Uterus (tissue), 4 donors: ENCODE measurements at places on chromosomes 7 and 10. TPM values are rescaled to one million over a fixed set of nuclear protein-coding genes. Genes with fewer than 3 reads are reported as not detected.

- no peak for DNase-seq
- H3K4me3 ChIP-seq: no peak overlapping the region
- H3K36me3 ChIP-seq: no peaks in the 10 kb centered on the region
- H3K27me3 ChIP-seq: no peaks in the 10 kb centered on the region
Observed at GRCh38 chr10:93281367-93281720, 200.8 kb downstream of the MYOF start.

GRCh38 chr7:141551094-141551781 is at the start of gene AGK:
Gene AGK, plus strand, starts transcription at chr7:141551410. Its CDS starts 4,057 bp downstream, at chr7:141555467.
- H3K36me3 ChIP-seq: no peaks in the 10 kb centered on the region
- H3K27ac ChIP-seq: peak within 1 kb of the TSS; percentile 61
- H3K4me1 ChIP-seq: no peaks in the 10 kb centered on the region
- H3K27me3 ChIP-seq: no peaks in the 10 kb centered on the region

- no peaks in the 10 kb centered on the region for H3K4me1 ChIP-seq
- no peaks in the 10 kb centered on the region for H3K27me3 ChIP-seq
- no peak overlapping the region for H3K27ac ChIP-seq
- no peak for DNase-seq
- H3K4me3 ChIP-seq: no peak overlapping the region
Observed at GRCh38 chr7:70481570-70482123, 650.3 kb upstream of the GALNT17 start.

DNA sequence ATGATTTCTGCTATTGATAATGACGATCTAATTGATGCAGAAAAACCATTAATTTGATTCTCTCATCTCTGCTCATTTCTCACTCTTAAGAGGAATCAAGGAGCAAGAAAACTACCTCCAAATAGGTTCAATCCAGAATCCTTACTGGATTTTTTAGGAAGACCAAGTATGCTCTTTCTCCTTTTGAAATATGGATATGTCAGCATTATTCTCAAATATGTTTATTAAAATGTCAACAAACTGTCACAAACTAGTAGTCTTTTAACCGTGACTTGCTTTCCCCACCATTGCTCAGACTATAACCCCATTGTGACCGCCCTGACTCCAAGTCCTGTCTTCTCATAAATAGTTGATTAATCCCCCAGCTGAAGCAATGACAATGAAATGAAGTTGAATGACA is 1.1 kb upstream of the ATOH7 start:
- H3K4me3 ChIP-seq: no peak overlapping the region
- no peaks in the 10 kb centered on the region for H3K36me3 ChIP-seq
- no peak for DNase-seq
- H3K27me3 ChIP-seq: no peaks in the 10 kb centered on the region

- H3K36me3 ChIP-seq: no peaks in the 10 kb centered on the region
- no peak overlapping the region for H3K4me3 ChIP-seq
- H3K27ac ChIP-seq: no peak overlapping the region
- peak; percentile 42 for DNase-seq
- H3K27me3 ChIP-seq: no peaks in the 10 kb centered on the region
Observed at GRCh38 chr10:77641788-77642397, 4.3 kb upstream of the KCNMA1 start.

DNA sequence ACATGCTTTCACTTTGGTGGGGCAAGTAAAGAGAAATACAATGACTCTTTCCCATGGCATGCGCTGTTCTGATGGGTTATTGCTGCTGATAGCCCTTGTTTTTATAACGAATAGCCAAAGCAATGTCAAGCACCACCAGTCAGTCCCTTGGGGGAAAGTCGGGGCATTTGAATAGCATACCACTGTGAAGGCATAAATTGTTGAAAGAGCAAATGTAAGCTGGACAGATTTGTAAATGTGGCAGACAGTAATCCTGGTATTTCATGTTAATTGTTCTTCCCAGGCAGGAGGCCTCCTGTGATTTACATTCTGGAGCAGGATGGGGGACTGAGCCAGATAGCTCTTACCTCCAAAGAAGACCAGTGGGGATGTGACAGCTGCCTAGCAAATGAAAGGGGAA is 293.3 kb downstream of the ADRA2A start:
- no peak for DNase-seq
- H3K27ac ChIP-seq: no peak overlapping the region
- no peaks in the 10 kb centered on the region for H3K36me3 ChIP-seq
- H3K4me1 ChIP-seq: no peaks in the 10 kb centered on the region
- H3K4me3 ChIP-seq: no peak overlapping the region
- no peaks in the 10 kb centered on the region for H3K27me3 ChIP-seq

- no peak overlapping the region for H3K4me3 ChIP-seq
- no peak for DNase-seq
- H3K36me3 ChIP-seq: no peaks in the 10 kb centered on the region
- H3K27me3 ChIP-seq: no peaks in the 10 kb centered on the region
- H3K4me1 ChIP-seq: no peaks in the 10 kb centered on the region
- H3K27ac ChIP-seq: no peak overlapping the region
Observed at GRCh38 chr10:75809003-75809402, 377.6 kb downstream of the LRMDA start.

GRCh38 chr10:78290131-78290750 is 256.6 kb downstream of the RPS24 start:
- no peak overlapping the region for H3K4me3 ChIP-seq
- H3K27me3 ChIP-seq: no peaks in the 10 kb centered on the region
- DNase-seq: no peak
- no peaks in the 10 kb centered on the region for H3K36me3 ChIP-seq
- H3K27ac ChIP-seq: no peak overlapping the region
- no peaks in the 10 kb centered on the region for H3K4me1 ChIP-seq

DNA sequence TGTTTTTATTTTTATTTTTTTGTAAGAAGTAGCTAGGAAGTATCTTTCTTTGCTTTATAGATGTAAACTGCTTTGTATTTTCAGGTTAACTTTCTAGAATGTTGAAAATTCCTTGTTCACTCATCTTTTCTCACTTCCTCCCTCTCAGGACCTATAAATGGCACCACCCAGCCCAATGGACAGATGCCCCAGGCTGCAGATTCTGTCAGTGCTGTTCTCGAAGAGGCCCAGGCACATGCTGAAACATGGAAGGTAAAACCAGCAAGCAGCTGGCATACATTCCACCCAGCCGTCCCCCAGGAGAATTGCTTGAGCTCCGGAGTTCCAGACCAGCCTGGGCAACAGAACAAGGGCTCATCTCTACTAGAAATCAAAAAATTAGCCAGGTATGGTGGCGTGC is 47.1 kb upstream of the PDSS1 start:
- H3K27me3 ChIP-seq: no peaks in the 10 kb centered on the region
- no peak overlapping the region for H3K27ac ChIP-seq
- no peaks in the 10 kb centered on the region for H3K36me3 ChIP-seq

DNA sequence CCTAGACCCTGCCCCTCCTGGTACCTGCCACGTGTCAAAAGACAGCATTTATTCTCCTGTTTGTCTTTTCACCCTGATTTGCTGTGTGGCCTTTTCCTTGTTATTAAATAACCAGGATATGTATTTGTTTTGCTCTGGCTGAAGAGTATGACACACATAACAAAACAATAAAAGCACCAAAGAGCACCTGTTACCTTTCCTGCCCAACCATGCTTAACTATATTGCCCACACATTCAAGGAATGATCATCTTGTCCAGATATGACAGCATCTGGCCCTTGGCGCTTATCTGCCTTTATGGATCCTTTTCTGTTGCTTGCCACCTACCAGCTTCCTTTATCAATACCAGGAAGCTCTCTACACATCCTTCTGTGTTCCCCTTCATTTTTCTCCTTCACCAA is 357.7 kb downstream of the FGFR2 start:
- no peaks in the 10 kb centered on the region for H3K27me3 ChIP-seq
- H3K4me3 ChIP-seq: no peak overlapping the region
- no peaks in the 10 kb centered on the region for H3K36me3 ChIP-seq
- no peak overlapping the region for H3K27ac ChIP-seq

DNA sequence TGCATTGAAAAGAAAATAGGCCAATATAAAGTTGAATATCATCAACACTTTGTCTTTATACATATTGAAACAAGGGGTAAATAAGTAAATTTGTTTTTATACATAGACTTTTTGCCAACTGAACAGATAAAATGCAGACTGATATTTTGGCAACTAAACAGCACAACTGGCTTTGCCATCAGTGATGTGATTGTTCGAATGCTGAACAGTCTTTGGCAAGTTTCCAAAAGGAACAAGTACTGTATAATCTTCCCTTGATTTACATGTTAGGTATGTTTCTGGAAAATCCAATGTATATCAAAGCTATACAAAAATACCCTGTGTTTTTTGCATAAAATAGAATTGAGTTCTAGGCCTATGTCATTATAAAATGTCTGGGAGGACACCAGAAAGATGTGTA is 18.2 kb upstream of the ANKRD1 start:
- no peaks in the 10 kb centered on the region for H3K36me3 ChIP-seq
- H3K27ac ChIP-seq: no peak overlapping the region
- DNase-seq: no peak
- H3K4me3 ChIP-seq: no peak overlapping the region

DNA sequence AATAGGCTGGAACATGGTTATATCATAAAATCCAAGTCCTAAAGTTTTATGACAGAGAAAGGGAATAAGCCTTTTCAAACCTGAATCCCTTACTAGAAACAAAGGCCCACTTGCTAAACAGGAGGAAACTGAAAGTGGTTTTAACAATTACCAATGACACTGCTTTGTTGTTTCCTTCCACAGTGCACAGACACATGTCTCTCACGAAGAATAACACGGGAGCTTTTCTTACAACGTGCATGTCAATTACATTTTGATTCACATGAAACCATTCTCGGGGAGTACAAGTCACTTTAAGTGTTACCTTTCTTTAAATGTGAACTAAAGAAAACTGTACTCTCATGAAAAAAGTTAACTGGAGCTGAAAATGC is 1.4 kb downstream of the MRPS33 start:
- H3K4me3 ChIP-seq: no peak overlapping the region
- H3K27me3 ChIP-seq: no peaks in the 10 kb centered on the region
- no peaks in the 10 kb centered on the region for H3K4me1 ChIP-seq
- H3K27ac ChIP-seq: no peak overlapping the region
- no peak for DNase-seq

DNA sequence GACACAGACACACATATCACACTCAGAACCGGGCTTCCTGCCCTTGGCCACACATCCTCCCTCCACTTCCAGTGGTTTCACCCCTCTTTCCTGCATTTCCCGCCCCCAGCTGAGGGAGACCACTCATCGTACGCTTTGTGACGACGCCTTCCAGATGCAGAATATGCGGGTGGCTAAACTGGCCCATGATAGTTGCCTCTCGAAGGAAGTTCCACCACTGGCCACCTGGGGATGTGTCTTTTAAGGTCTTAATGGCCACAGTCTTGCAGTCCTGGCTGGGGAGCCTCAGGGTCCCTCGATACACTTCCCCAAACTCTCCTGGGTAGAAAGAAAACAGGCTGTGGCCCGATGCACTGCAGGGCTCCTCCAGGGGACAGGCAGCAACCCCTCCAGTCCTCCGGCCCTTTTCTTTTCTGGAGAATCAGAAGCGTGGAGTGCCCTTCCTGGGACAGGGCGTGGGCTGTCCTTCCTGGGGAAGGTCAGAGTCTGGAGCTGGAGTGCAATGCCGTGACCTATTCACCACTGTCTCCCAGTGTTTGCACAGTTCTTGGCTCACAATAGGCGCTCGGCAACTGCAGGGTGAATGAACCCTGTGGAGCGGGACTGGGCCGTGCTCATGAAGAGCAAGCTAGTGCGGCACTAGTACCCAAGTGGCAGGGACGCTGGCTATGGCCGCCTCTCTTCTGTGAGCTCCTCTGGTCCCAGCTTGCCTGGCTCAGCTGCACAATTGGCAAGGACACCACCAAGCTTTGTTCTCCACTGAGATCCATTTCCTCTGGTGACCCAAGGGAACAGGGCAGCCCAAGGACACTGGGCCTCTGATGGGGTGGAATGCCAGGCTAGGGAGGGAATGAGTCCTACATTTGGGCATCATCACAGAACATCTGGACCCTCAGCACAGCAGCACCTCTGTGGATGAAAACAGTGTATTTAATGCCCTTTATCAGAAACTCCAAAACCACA is 13.2 kb downstream of the EPHA1 start:
- peaks cover 23% of the 10 kb centered on the region for H3K4me1 ChIP-seq
- H3K4me3 ChIP-seq: no peak overlapping the region
- H3K27ac ChIP-seq: no peak overlapping the region
- no peaks in the 10 kb centered on the region for H3K36me3 ChIP-seq
- no peaks in the 10 kb centered on the region for H3K27me3 ChIP-seq

GRCh38 chr7:130360518-130360917 is 15.9 kb downstream of the CPA5 start:
- no peaks in the 10 kb centered on the region for H3K27me3 ChIP-seq
- no peak for DNase-seq
- H3K4me3 ChIP-seq: no peak overlapping the region
- H3K4me1 ChIP-seq: peaks cover 7% of the 10 kb centered on the region
- H3K36me3 ChIP-seq: no peaks in the 10 kb centered on the region

GRCh38 chr10:45001381-45002148 is 842 bp downstream of the ZNF22 start:
- no peaks in the 10 kb centered on the region for H3K27me3 ChIP-seq
- peak overlapping the region; percentile 94 for H3K27ac ChIP-seq
- H3K4me3 ChIP-seq: peak overlapping the region; percentile 54
- peak; percentile 49 for DNase-seq
- no peaks in the 10 kb centered on the region for H3K36me3 ChIP-seq

DNA sequence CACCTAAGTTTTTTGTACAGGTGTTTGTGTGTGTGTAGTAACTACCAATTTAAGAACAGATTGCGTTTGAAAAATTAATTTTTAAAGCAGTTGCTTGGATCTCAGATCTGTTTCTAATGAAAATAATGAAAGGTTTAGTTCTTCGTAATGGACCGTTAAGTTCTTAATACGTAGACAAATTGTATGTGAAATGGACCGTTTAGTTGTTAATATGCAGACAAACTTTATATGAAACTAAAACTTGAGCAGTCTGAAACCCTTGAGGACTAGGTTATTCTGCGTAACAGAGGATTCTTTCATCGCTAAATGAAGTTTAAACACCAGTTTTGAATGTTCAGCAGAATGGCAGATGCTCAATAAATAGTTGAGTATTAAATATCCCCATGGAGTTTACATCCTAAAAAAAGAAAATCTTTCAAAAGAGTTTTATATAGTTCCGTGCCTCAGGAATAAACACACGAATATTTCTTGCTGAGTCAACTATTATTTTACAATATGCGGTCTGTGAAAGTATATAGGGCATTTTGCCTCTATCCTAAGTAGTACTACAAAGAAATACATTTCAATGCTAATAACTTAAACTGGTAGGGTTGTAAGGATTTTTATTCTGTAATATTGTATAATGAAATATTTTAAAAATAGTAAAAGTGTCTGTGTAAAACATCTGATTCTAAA is 1.2 kb downstream of the DBF4 start:
- no peak for DNase-seq
- no peaks in the 10 kb centered on the region for H3K36me3 ChIP-seq
- H3K27ac ChIP-seq: peak overlapping the region; percentile 88
- no peaks in the 10 kb centered on the region for H3K27me3 ChIP-seq
- peak overlapping the region; percentile 82 for H3K4me3 ChIP-seq

TMEM130 gene
- total RNA-seq: not detected

AOAH gene
- total RNA-seq: 60.9 TPM

EEPD1 gene
- total RNA-seq: 18.4 TPM

TAF3 gene
- total RNA-seq: 2.9 TPM

KAZALD1 gene
- total RNA-seq: 34.6 TPM

PIK3AP1 gene
- 6.8 TPM for total RNA-seq

SPDYE2B gene
- not detected for total RNA-seq

LRGUK gene
- total RNA-seq: 1.3 TPM

LHPP gene
- total RNA-seq: not detected

SPAM1 gene
- total RNA-seq: not detected
